ENCODE measurements at places on chromosomes 3 and 15.

DNA sequence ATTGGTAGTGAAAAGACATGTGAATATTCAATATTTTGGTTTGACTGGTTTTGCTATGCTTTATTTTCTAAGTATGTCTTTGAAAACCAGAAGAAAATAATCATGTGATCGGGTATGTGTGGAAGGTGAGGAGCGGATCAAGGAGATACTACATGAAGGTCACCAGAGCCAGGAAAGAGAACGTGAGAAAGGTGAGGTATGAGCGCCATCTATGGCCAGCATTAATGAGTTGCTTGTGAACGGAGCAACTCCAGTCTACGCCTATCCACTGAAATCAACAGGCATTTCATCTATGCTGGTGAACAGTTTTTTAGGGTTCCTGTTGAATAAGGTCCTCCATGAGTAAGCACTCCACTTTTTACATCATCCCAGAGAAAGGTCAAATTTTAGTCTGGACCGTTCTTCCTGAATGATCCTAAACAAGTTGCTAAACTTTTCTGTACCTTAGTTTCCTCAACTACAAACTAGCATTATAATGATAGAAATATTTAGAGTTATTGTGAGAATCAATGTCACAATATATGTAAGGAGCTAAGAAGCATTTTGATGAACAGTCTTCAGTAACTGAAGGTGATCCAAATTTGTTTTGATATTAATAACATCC lies 1435.2 kb upstream of the CADM2 start:
- DNase-seq: no peak

- no peak for DNase-seq
These were observed 45.3 kb upstream of the VPS8 start for GRCh38 chr3:184766555-184767261.

- DNase-seq: no peak
These were observed 357.7 kb downstream of the OTOL1 start for GRCh38 chr3:161854232-161854771.

- no peak for DNase-seq
These were observed 304.4 kb upstream of the GADL1 start for GRCh38 chr3:31198890-31199289.

GRCh38 chr3:176787506-176787905 lies 409.8 kb downstream of the TBL1XR1 start:
- DNase-seq: no peak

DNA sequence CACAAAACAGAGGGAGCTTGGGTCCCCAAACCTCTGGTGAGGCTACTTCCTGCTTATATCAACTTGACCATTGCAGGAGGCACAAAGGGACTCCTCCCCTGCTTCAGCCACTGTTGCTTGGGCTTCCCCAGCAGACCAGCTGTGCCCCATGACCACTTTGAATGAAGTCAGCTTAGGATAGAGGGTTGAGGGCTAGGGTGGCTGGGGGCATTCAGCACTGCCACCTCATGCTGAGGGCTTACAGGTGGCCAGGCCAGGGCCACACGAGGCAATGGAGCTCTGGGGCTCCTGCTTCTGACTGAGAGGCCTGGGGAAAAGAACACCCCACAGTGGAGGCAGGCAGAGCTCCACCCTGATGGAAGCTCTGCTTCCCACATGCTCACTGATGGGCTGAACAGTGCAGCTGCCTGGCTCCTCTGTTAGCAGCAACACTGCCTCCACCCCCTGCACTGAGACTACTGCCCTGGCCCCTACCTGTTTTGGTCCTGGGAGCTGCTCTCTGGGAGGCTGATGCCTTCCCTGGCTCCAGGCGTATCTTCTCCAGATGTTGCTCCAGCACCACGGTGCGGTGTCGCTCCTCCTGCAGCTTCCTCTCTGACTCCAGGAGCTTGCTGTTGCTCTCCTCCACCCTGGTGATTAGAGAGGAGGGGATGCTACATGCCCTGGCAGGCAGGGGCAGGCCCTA lies 10.2 kb upstream of the HHATL start:
- no peak for DNase-seq

GRCh38 chr3:100175637-100176280 lies 61.5 kb upstream of the FILIP1L start:
- no peak for DNase-seq

- no peak for DNase-seq
These were observed 133.4 kb downstream of the FOXP1 start for GRCh38 chr3:71450162-71450561.

GRCh38 chr3:64104006-64104405 lies 80.7 kb upstream of the PSMD6 start:
- no peak for DNase-seq

DNA sequence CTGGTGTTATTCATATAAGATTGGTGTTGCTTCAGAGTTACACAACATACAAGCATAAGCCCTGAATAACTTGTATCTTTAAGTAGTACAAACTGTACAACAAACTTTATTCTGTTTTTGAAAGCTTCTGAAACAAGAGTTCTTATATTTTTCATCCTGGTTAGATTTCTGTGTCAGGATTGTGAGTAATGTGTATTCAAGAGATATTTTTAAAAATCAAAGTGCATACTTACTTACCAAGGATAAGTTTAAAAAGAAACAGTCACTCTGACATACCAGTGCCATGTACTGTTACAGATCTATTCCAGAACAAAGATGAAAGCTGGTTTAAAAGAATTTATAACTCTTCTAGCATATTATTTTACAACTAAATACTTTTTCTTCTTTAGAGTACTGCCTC lies 755.1 kb downstream of the ZPLD1 start:
- no peak for DNase-seq

DNA sequence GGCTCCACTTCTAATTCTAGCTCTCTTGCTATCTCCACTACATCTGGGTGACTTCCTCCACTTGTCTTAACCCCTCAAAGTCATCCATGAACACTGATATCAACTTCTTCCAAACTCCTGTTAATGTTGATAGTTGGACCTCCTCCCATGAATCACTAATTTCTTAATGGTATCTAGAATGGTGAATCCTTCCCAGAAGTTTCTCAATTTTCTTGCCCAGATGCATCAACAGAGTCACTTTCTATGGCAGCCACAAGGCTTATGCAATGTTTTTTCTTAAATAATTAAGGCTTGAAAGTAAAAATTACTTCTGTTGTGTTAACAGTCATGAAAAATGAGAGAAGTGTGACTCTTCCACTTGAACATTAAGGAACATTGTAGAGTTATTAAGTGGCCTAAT lies 164.3 kb downstream of the PCCB start:
- no peak for DNase-seq

GRCh38 chr15:76996526-76997401 lies 1.8 kb downstream of the PSTPIP1 start:
- DNase-seq: peak; percentile 60

DNA sequence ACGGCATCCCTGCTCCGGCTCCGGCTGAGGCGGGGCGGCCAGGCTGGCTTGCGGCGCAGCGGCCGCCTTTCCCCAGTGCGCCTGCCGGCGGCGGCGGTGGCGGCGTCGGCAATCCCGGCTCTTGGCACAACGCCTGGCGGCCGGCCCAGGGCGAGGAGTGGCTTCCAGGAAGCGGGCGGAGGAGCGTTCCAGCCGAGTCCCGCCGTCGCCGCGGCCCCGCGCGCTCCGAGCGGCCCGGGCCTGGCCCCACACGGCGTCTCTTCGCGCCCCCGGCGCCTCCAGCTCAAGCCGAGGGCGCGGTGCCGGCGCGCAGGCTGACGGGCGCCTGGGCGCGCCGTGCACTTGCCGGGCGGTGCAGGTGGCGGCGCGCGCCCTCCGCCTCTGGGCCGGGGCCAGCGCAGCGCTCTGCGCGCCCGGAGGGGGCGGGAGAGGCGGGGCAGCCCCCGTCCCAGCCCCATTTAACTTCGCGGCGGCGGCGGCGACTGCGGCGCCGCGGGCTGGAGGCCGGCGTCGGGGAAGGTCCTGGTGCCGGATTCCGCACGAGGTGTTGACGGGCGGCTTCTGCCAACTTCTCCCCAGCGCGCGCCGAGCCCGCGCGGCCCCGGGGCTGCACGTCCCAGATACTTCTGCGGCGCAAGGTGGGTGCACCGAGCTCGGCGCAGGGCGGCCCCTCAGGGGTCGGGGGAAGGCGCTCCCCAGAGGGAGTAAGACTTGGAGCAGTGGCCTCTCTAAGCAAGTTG lies at the start of gene ADAMTSL3:
TSS of gene ADAMTSL3 (plus strand) at position 485 of the 740 bp plus-strand sequence. CDS start 1,639 bp downstream, outside the sequence.
- no peak for DNase-seq

GRCh38 chr3:37558580-37558979 lies 303.1 kb upstream of the CTDSPL start:
- no peak for DNase-seq

- no peak for DNase-seq
These were observed 9.3 kb downstream of the PARL start for GRCh38 chr3:183875411-183875810.

- DNase-seq: no peak
These were observed at the start of gene MME for GRCh38 chr3:155079746-155080487. Gene MME (plus strand): TSS chr3:155080319. CDS start chr3:155084168, 3,849 bp downstream.

DNA sequence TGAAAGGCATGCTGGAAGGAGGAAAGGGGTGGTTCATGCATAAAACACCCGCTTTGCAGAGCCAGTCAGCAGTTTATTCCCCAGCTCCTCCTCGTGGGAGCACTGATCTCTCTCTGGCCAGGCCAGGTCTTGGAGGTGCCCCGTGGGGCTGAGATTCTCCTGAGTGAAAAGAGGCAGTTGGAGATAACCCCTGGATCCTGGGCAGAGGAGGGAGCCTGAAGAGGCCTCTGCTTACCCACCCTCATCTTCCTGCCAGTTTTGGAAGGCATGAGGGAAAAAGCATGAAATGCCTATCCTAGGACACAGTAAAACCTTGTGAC lies 108.3 kb downstream of the SEMA5B start:
- no peak for DNase-seq

DNA sequence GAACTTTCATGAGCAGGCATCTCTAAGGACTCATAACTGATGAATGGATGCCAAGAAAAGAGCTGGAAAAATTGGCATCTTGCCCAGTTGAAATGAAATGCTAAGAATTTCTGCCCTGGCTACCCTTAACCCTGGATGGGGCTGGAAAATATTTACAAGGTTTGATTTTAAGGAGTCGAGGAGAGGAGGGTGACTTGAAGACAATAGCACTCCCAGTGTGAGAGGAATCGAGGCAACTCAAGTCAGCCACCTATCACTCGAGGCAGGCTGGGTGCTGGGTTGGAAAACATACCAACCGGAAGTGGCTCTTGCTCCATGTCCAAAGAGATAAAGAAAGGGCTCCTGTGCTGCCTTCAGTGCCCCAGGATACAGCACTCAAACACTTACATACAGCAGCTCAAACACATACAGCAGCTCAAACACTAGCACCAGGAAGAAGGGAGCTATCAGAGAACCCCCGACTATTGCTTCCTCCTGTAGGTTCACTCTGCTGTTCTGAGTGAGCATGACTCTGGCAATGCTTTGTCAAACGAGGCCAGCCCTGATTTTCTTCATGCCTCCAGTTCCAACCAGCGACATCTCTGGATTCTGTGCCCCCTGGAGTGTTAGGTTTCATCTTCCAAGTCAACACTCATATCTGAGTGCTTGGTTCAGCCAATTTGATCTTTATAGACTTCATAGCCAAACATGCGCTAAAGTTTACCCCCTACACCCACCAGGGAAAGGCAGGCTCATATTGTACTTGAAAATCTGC lies 4.9 kb downstream of the PRICKLE2 start:
- DNase-seq: no peak

GRCh38 chr3:179265092-179265491 lies 14.2 kb upstream of the KCNMB3 start:
- no peak for DNase-seq

GRCh38 chr15:77430213-77430612 lies 9.5 kb downstream of the HMG20A start:
- DNase-seq: no peak

DNA sequence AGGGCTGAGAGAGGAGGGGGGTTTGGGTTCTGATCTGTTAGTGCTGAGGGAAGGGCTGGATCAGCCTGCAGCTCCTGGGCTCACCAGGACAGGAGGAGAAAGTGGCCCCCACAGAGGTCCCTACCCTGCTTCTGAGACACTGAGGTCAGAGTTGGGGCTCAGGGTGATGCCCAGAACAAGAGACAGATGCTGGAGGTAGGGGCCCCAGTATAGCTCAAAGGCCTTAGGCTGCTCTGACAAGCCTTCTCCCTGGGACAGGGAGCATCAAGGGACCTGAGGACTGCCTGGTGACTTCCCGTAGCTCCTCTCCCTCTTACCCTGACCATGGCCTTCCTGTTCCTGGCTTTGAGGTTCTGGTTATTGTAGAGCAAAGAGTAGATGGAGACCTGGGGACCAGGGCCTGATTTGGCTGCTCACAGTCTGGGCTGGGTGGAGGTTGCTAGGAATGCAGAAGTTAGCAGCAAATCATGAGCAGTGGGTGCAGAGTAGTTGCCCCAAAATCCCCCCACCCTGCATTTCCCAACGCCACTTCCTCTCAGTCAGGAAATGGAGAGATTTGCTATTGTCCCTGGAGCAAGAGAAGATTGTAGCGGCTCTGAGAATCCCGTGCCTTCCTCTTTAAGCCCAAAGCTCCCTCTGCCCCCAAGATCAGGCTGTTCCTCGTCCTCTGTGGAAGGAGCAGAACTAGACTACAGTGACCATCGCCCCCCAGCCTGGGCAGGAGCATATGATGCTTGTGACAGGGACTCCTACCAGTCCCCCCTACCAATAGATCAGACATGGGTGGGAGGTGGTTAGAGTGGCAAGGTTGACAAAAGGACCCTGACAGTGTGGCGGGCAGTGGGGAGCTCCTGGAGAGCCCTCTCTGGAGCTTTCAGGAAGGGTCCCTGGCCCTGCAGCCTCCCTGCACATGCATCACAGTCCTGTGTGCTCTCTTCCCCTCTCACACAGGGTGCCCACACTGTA lies 47.4 kb upstream of the SEC22A start:
- no peak for DNase-seq

DNA sequence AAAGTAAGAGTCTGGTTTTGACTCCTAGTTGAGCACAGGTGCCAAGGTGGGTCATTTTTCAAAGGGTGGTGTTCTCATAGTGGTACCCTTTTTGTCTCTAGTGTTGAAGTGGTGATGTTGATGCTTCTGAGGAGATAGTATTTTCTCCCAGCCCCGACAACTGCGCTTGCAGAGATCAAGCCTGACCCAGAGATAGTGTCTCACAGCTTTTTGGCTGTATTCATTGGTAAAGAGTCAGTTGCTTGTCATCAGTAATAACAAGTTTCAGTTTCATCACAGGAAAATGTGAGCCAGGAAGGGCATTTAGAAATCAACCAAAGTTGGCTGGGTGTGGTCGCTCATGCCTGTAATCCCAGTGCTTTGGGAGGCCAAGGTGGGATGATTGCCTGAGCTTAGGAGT lies 139.3 kb downstream of the NFKBIZ start:
- DNase-seq: no peak

DNA sequence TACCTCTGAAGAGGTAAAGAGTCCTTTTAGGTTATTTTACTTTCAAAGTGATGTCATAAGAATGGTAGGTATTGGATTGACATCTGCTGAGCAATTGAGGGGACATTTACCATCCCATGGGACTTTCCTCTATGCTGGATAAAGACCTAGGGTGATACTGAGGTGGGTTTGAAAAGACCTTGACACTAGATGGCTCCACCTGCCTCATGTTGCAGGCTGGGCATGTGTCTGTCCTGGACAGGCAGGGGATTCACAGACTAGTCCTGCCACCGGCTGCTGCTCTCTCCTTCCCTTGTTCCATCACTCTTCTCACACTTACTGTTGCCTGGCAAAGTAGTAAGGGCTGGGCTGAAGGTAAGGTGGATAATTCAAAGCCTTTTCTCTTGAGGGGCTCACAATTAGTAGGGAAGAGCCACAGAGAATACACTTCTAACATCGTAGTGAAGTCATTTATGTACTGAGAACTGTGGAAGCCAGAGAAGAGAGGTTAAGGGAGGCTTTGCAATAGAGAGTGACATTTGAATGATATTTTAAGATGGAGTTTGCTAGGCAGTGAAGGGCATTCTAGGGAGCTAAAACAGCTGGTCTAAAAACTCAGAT lies 27.7 kb downstream of the TRAK1 start:
- DNase-seq: no peak

GRCh38 chr3:24323272-24323671 lies 171.4 kb downstream of the THRB start:
- no peak for DNase-seq
